ENCODE measurements at places on chromosomes 13 and 19. TPM values are rescaled to one million over a fixed set of nuclear protein-coding genes. Genes with fewer than 3 reads are reported as not detected.
A peak's percentile ranks its signal among the peaks of the same experiment; 100 is the strongest.

CEACAM16 gene
- total RNA-seq, result not detected

SOX1 gene
- total RNA-seq, result not detected

SLC1A6 gene
- total RNA-seq, result not detected

WASF3 gene
- total RNA-seq, result 12.6 TPM

AMER2 gene
- total RNA-seq, result not detected

PRMT1 gene
- total RNA-seq, result 112 TPM

DNA sequence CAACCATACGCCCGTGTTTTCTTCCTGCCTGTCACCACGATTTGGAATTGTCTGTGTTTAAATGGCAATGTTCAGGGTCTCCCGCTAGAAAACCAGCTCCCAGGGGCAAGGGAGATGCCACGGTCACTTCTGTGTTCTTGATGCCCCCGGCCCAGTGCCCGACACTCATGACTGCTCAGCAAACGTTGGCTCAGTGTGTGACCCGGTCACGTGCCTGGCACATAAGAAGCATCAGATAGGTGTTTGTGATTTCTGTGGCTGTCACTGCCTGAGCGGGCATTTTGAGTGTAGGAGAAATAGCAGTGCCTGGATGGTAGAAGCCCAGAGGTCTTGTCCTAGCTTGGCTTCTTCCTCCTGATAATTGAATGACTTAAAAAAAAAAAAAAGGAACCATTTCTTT is 15.5 kb downstream of the HDGFL2 start:
- DNase-seq, result no peak

- DNase-seq, result no peak
Measured at GRCh38 chr19:20416661-20417060, 148.9 kb downstream of the ZNF737 start.

GRCh38 chr13:46389457-46390451 is 2.7 kb upstream of the RUBCNL start:
- DNase-seq, result peak; percentile 18

DNA sequence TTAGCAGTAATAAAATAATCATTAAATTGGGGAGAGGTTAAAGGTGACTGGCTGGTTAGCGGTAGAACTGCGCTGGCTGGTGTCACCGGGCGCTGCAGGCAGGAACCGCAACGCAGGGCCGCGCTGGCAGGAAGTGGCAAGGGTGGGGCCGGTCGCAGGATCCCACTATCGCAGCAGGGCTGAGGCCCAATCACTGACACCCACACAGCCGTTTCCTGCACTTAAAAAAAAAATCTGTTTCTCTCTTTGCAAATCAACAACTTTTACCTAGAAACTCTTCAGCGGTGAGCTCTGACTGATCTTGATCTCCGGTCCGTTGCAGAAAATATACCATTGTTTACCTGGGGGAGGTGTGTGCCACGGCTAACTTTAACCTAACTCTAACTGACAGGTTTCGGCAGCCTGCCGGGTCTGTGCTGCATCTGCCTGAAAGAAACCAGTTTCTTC is 46.9 kb downstream of the KLF2 start:
- DNase-seq, result peak; percentile 55

- DNase-seq, result no peak
Measured at GRCh38 chr13:37899753-37900152, 30.2 kb upstream of the TRPC4 start.

- no peak for DNase-seq
Measured at GRCh38 chr13:102812611-102813287, 13.8 kb downstream of the BIVM start.

GRCh38 chr13:39321574-39321973 is 281.4 kb downstream of the LHFPL6 start:
- DNase-seq, result no peak

DNA sequence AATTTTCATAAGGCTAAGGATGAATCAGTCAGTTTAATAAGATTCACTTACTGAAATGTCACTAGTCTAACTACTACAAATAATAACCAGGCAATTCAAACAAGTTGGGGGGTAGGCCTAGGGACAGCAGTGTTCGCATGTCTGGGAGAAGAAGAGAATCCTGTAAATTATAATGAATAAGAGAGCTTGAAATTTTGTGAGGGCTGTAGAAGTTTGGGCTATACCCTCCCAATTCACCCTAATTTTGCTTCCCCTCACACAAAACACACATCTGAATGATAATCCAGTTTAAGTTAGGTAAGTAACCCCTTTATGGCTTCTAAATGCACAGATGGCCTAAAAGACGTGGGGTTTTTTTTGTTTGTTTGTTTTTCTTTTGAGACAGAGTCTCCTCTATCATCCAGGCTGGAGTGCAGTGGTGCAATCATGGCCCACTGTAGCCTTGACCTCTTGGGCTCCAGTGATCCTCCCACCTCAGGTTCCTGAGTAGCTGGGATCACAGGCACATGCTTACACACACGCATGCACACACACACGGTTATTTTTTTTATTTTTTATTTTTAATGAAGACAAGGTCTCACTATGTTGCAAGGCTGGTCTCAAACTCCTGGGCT is 69.9 kb downstream of the TBC1D4 start:
- DNase-seq, result no peak

GRCh38 chr13:38735665-38736440 is 49.0 kb downstream of the FREM2 start:
- no peak for DNase-seq

- no peak for DNase-seq
Measured at GRCh38 chr13:84654654-84655275, 772.5 kb upstream of the SLITRK1 start.

DNA sequence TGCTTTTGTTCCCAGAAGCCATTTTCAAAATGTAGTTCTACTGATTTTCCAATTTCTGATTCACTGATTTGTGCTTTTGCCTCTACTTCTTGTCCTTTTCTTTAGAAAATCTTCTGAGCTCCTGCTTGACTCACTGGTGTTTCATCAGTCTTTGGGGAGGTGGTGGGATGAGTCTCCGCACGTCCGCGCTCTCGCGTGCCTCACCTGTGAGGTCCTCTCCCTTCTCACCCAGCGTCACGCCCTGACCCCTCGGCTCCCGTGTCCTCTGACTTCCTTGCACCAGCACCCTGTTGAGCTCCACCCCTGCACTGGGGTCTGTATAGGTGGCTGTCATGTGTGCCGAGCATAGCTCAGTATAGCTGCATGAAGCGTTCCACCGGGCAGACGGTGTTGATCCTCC is 52.7 kb upstream of the MCF2L start:
- DNase-seq, result no peak

GRCh38 chr19:46976845-46977320 is 42.8 kb upstream of the NPAS1 start:
- DNase-seq, result peak; percentile 43

DNA sequence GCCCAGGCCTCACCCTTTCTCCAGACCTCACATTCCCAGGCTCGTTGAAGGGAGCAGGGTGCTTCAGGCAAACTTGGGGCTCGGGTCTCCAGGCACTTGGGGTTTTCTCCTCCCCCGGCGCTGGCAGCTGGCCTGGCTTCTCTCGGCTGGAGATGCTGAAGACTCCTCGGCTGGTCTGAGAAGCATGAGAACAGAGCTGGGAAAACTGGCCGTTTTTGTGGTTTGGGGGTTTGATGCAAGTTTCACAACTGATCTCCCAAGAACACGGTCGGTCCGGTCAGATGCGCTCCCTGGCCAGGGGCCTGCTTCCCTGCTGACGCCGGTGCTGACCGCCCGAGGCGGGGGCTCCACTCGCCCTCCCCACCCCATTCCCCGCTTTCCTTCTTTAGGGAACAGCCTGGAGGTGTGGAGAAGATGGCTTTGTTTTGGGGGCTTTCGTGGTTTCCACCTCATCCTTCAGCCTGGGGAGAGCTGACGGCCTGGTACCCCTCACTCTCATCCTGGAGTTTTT is 35.3 kb downstream of the CEBPA start:
- no peak for DNase-seq

DNA sequence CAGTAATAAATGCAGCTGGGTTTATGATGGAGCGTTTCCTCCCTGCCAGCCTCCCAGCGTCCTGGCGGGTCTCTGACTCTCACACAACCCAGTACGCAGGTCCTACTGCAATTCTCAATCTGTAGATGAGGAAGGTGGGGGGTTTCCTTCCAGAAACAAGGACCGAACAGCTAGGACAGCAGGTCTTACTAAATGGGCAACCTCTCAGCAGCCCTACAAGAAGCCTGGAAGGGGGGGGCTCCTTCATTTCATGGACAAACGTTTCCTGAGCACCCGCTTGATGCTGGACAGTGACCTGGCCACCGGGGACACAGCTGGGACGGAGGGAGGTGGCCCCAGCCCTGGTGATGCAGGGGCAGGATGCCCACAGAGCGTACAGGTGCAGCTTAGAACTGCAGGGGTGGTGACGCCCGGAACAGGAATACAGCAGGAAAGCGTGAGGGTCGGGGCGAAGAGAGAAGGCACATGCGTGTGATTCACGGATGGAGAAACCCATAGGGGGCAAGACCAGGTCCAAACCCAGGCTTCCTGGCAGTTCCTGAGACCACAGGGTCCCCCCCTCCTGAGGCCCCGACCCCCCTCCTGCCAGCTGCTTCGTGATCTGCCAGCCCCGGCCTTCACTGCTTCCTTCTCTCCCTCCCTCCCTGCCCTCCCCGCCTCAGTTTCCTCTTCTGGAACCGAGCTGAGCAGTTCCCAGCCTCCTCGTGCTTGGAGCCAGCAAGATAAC is 732 bp upstream of the C2CD4C start:
- DNase-seq, result no peak

DNA sequence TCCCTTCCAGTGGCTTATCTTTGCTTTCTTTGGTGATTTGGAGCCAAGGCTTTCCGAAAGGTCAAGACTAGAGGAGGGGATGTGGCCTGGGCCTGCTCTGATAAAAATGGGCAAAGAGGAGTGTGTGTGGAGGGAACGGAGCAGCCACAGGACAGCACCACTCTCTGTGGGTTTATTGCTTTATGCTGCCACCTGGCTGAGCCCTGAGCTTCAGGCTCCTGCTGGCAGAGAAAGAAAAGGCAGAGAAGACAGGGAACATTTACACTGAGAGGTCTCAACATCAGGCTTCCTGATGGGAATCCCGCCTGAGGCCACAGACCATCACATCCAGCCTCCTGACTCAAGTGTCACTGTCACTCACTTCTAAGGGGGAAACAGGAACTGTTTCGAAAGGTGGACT is 9.2 kb upstream of the GSX1 start:
- no peak for DNase-seq

DNA sequence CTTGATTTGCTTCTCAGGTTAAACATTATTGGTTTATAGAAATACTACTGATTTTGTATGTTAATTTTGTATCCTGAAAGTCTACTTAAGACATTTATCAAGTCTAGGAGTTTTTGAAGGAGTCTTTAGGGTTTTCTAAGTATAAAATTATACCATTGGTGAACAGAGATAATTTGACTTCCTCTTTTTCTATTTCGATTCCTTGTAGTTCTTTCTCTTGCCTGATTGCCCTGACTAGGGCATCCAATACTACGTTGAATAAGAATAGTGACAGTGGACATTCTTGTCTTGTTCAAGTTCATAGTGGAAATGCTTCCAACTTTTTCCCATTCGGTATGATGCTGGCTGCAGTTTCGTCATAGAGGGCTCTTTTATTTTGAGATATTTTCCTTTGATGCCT is 807.5 kb upstream of the SLC10A2 start:
- DNase-seq, result no peak

- no peak for DNase-seq
Measured at GRCh38 chr19:48953141-48953540, 1.5 kb upstream of the BAX start.

DNA sequence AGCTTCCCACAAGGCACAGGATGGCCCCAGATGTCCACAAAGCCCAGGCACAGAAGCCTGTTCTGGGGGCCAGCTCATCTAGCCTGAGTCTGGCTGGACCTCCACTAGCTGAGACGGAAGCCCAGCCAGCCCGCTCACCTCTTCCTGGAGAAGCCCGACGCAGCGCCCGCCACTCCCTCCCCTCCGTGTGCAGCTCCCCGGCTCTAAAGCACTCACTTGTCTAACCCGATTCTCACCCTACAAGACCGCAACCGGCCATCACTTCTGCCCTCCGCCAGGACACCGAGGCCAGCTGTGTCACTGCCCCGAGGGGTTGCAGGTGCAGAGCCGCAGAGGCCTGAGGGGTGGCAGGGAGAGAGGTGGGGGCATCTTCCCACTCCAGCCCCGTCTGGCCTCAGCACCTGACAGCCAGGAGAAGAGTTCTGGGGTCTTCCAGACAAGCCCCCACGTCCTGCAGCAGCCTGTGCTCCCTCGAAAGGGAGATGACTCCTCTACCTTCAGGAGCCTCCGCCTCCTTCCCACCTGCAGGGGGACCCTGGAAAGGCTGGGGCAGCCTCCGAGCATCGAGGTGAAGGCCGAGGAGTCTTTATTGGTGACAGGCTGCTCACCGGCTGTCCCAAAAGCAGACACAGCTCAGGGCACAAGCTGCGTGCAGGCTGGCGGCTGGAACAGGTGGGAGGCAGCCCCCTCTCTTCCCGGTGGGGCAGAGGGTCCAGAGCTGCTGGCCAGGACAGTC is 5.9 kb upstream of the DIRAS1 start:
- DNase-seq, result no peak

GRCh38 chr13:48264058-48264457 is 31.1 kb downstream of the ITM2B start:
- no peak for DNase-seq
